ENCODE measurements at places on chromosomes 6 and 20.

DNA sequence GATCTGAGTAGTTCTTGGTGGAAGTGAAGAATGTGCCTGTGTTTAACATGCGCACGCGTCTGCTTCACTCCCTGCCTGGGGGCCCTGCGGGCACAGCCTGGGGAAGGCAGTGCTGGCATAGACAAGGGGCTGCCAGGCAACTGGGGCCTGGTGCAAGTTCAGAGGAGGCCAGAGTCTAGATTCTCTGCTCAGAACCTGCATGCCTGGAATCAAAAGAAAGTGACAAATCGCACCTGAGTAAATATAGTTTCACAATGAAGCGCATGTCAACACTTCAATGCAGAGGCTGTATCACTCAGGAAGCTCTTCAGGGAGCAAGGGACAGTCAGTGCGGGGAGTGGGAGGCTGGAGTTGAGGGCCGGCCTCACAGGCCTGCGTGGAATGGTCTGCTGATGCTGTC, 24.2 kb upstream of the PPP1R14C start:
- DNase-seq = no peak

- DNase-seq = no peak
Measured at GRCh38 chr6:111663692-111664564, 58.2 kb upstream of the TRAF3IP2 start.

DNA sequence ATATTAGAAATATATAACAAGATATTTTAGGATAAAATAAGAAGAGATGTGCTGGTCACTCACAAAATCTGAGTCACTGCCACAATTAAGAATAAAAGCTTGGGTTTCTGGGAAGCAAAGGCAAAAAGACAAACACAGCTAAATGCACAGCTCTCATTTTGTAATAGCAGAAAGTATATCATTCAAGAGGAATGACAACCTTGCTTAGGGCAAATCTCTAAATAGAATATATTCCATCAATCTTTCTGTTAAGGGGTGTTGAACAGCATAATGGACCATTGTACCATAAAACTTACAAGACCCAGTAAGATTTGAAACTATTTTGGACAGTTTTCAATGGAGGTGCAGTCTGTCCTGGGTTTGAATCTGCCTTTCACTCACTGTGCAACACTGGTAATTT, 464.9 kb upstream of the SOX4 start:
- no peak for DNase-seq

GRCh38 chr20:59148701-59149493, 14.7 kb upstream of the ZNF831 start:
- no peak for DNase-seq

- DNase-seq = no peak
Measured at GRCh38 chr6:44772838-44773237, 385.3 kb downstream of the CDC5L start.

Data from stimulated activated CD4-positive, alpha-beta T cell treated with anti-CD3 and anti-CD28 coated beads, Interleukin-1b, Interleukin-23, amount 100 ng/mL, for 24 hours (primary cell).